ENCODE measurements at places on chromosomes 1 and 21.

DNA sequence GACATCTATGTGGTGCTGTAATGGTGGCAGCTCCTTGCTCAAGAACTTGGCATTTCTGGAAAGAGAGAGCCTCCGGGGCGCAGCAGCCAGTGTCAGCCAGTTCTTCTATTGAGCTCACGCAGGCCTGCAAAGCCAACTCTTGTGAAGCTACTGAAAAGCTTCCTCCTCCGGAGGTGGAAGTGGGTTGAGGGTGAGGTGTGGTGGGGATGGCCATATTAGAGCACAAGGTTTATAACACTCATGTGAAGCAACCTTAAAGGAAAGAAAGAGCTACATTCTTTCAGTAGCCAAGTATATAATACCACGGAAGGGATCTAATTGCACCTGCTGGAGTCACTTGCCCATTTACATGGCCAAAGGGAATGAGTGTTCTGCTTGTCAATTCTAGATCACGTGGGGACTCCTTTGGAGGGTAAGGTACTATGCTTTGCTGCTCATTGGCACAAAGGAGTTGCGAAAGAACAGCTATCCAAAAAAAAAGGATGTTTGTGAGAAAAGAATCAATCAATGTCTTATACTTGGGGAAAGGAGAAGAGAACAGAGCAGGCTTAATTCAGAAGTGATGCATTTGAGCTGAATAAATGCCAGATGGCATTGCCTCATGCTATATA, 18.3 kb upstream of the MAP10 start:
- no peak for DNase-seq

DNA sequence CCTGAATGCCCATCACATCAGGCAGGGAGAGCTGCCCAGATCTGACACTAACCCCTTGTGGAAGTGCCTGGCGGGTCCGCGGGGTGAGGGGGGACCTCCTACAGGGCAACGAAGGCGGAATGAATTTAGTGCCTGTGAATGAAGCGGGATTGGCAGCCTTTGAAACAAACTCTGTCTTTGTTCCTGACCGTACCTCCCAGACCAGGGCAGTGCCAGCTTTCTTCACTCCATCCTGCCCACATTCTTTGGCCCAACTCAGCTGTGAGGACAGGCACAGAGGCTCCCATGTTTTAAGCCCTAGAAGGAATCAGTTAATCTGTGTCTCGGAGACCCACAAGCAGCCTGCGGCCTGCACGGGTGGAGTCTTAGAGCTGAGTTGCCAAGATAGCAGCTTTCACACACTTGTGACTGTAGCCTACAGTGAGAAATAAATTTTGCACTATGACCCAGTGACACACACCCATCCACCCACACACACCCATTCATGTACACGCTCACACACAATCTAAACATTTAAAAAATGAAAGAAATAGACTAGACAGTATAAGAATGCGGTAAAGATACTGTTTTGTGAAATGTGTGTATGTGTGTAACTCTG, 60.1 kb upstream of the USP24 start:
- DNase-seq = no peak

DNA sequence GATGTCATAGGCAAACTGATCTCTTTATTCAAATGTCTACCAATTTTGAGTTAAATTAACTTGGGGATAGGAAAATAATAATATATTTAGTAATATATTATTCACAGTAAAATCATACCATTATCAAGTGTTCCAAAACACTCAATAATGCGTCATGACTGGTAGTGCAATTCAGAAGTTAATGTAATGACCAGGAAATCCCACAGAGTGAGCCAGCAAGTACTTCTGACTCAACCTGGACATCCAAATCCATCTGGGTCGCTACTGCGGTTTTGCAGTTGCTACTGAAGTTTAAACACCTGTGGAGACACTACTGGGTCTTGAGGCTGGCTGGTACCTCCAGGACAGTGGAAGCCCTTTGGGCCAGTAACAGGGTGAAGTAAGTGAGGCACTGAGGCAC, 44.8 kb downstream of the DPYD start:
- DNase-seq = no peak

DNA sequence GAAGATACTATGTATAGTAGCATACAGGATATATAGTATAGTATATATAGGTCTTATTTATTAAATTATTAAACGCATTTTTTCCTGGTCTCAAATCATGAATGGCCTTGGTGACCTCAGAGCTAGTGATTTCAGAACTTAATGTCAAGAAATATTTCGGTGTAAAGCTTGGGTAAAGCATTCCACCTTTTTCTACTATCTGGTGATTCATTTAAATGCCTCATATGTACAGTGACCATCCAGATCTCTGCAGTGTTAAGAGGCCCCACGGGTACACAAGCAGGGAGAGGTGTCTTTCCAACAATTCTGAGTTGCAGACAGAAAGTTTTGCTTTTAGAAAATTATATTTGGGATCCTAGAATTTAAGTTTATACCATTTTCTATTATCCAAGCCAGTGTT, 626.5 kb downstream of the PTPRC start:
- no peak for DNase-seq

GRCh38 chr1:228082918-228083870, 686 bp downstream of the ARF1 start:
- DNase-seq = no peak

GRCh38 chr1:170749549-170749948, 85.6 kb downstream of the PRRX1 start:
- DNase-seq = no peak

- DNase-seq = no peak
Measured at GRCh38 chr1:46425726-46426125, 31.6 kb downstream of the FAAH start.

DNA sequence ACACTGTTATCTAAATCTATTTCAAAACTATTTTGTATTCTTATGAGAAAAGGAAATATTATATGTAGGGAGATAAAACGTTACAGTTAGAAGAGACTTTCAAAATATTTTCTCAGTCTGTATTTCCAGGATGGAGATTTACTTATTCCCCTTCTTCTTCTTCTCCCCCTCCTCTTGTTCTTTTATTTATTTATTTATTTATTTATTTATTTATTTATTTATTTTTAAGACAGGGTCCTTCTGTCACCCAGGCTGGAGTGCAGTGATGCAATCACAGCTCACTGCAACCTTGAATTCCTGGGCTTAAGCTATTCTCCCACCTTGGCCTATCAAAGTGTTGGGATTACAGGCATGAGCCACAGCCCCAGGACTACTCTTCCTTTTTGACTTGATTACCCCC, 2.8 kb upstream of the RPF1 start:
- no peak for DNase-seq

DNA sequence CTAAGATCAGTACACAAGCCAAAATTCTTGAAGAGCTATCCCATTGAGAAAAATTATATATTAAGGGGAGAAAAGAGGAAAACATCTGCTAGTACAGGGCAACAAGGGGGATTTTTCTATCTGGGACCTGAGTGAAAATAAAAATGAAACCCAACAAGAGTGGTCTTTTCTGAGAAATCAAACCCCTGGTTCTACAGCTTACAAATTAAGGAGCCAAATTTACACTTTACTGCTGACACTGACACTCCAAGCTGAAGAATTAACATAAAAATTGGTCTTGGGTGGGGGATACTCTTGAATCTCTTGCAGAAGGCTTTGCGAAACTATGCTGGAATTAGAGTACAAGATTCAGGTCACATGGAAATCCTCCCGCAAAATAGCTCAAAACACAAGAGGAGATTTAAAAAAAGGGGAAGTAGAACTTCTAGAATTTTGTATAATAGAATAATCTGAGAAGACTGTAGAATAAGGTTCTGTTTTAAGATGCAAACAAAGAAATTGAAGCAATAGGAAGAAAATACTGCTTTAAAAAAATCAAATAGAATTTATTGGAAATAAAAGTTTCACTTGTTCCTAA, 32.1 kb upstream of the HSPA13 start:
- DNase-seq = no peak

GRCh38 chr1:115461526-115461925, 123.5 kb upstream of the NGF start:
- DNase-seq = no peak

GRCh38 chr1:219472596-219472995, 140.3 kb downstream of the ZC3H11B start:
- no peak for DNase-seq

- DNase-seq = no peak
Measured at GRCh38 chr1:9827558-9828185, 3.9 kb upstream of the CLSTN1 start.

- no peak for DNase-seq
Measured at GRCh38 chr1:218986816-218987215, 186.9 kb upstream of the LYPLAL1 start.

DNA sequence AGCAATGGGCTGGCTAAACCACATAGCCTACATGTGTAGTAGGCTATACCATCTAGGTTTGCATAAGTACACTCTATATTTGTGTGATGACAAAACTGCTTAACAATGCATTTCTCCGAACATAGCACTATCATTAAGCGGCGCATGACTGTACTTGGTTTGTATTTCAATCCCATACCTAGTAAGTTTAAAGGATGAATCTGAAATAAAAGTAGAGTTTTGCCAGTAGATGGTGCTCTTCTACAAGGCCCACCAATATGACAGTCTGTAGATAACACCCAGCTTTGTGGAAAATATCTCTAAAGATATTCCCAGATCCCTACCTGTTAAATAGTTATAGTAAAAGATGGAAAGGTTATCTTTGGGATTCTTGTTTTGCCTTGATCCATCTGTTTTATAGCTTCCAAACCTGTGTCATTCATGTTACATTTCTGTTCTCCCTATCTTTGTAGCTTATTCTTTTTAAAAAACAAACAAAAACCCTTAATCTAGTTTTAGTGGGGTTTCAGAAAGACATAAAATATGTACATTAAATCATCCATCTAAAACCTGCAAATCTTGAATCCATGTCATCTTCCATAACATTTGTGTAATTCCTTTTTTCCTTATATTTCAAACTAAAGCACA, 33.9 kb upstream of the ASPM start:
- DNase-seq = peak; percentile 6

GRCh38 chr1:223211323-223211985, 68.4 kb upstream of the TLR5 start:
- DNase-seq = no peak

- no peak for DNase-seq
Measured at GRCh38 chr1:79362470-79362869, 355.9 kb upstream of the ADGRL4 start.

GRCh38 chr1:118321840-118322239, 136.8 kb upstream of the SPAG17 start:
- no peak for DNase-seq

- no peak for DNase-seq
Measured at GRCh38 chr1:32063261-32063681, 9.5 kb upstream of the TMEM39B start.

- DNase-seq = no peak
Measured at GRCh38 chr1:231199868-231200267, 38.0 kb downstream of the TRIM67 start.

GRCh38 chr21:44919913-44920693, 596 bp downstream of the ITGB2 start:
- DNase-seq = no peak

- no peak for DNase-seq
Measured at GRCh38 chr1:59560807-59561450, 253.8 kb upstream of the HOOK1 start.

- no peak for DNase-seq
Measured at GRCh38 chr1:151512801-151513625, 1.8 kb downstream of the CGN start.

- DNase-seq = no peak
Measured at GRCh38 chr1:245458234-245458633, 303.4 kb downstream of the KIF26B start.

DNA sequence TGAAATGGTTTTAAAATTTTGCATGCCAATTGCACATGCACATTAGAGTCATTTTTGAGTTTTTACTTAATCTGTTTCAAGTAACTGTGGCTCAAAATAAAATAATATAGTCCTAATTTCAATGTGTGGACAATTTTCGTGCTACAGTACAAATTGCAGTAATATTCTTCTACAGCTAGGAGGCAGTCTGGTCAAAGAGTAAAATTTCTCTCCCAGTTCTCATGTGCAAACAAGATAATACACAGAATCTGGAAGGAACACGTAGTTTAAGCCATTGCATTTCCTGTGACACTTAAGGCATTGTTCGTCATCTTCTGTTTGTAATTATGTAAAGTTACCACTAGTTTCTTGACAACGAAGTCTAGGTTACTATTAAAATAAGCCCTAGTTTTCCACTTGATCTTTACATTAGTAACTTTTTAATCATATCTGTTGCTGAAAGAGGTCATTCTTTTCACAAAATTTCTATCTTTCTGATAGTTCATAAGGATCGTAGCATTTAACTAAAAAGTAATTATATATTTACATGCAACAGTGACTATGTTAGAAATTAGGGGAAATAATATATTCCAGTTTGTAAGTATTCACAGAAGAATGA, 28.9 kb downstream of the ODR4 start:
- DNase-seq = no peak

GRCh38 chr1:32345289-32345827, 9.3 kb upstream of the MARCKSL1 start:
- DNase-seq = peak; percentile 53

DNA sequence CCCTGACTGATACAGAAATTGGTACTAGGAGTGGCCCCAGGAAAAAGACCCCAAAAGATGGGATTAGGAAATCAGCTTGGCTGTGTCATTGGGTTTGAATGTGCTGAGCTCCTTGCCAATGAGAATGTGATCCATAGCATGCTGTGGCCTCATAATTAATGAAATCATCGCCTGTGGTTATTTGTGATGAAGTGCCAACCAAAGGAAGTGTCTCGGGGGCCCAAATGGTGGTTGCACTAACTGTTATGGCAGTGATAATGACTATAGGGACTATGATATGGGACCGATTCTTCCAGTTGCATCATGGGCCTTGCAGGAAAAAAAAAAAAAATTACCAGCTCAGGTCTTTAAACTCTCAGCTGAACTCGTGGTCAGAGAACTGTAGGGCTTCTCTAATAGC, 15.4 kb upstream of the ZDHHC18 start:
- DNase-seq = no peak

DNA sequence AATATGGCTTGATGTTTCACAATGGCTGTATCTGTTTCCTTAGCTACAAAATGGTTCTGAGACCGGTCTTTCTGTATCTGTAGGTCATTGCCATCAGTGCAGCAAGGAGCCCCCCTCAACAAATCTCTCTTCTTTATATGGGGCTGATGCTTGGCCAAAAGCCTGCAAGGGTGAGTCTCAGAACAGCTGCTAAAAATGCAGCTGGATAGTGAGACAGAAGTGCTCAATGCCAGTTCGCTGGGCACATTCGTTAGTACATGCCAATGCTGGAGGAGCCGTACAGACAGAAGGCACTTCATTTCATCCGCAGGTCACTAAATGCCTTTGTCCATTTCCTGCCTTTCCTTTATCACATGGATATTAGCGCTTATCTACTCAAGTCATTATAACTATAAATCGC, 67.3 kb downstream of the RUNX1 start:
- DNase-seq = no peak

Measured in GF-D8 (cell line).